HuH-7.5 (cell line): ENCODE measurements at places on chromosomes 4 and X.

GRCh38 chrX:79368441-79368840 lies 1.3 kb upstream of the ITM2A start:
- no peak for DNase-seq

DNA sequence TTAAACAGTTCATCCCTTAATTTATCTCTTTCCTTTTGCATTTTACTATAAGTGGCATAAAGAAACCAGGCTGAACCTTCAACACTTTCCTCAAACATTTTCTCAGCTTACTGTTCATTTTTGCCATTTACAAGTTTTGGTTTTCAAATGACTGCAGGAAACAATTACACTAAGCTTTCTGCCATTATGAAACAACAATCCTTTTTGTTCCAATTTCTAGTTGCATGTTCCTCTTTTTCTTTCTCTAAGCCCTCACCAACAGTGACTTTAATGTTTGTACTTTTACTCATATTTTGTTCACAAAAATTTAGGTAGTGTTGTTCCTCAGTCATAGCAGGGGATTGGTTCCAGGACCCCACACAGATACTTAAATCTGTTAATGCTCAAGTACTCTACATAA lies 1526.1 kb downstream of the STIM2 start:
- DNase-seq, result no peak

GRCh38 chr4:52870225-52870624 lies 8.1 kb downstream of the RASL11B start:
- DNase-seq, result no peak

GRCh38 chr4:127776620-127777019 lies 5.5 kb upstream of the HSPA4L start:
- no peak for DNase-seq

DNA sequence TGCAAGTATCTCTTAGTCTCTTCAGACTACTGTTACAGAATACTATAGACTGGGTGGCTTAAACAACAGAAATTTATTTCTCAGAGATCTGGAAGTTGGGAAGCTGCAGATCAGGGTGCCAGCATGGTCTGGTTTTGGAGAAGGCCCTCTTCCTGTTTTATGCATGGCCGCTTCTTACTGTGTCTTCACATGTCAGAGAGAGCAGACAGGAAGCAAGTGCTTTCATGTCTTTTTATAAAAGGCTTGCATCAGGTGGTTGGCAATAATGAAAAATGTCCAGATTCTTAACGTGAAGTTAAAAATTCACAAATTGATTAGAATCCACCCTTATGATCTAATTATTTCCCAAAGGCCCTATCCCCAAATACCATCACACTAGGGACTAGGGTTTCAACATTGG lies 284.9 kb downstream of the RPA4 start:
- DNase-seq, result no peak

- DNase-seq, result no peak
Observed at GRCh38 chr4:139635966-139636365, 29.7 kb upstream of the MGST2 start.

DNA sequence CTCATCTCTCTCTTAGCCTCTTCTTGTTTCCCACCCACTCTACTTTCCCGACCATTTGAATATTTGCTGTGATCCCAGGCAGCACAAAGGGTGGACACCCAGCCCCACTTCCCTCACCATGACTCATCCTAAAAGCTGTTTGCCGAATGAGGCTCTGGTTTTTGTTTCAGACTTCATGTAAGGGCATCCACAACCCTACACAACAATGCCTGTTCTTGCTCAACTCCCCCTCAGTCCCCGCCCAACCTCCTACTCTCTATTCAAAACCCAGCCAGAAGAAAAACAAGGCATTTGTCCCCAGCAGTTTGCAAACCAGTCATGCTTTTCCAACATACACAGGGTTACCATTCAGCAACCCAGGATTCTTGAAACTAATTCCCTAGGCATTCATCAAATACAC lies 516.5 kb upstream of the CNKSR2 start:
- DNase-seq, result no peak

GRCh38 chrX:40107291-40108161 lies 9.8 kb upstream of the BCOR start:
- DNase-seq, result no peak

GRCh38 chr4:175561696-175562095 lies 250.4 kb downstream of the GPM6A start:
- DNase-seq, result no peak

DNA sequence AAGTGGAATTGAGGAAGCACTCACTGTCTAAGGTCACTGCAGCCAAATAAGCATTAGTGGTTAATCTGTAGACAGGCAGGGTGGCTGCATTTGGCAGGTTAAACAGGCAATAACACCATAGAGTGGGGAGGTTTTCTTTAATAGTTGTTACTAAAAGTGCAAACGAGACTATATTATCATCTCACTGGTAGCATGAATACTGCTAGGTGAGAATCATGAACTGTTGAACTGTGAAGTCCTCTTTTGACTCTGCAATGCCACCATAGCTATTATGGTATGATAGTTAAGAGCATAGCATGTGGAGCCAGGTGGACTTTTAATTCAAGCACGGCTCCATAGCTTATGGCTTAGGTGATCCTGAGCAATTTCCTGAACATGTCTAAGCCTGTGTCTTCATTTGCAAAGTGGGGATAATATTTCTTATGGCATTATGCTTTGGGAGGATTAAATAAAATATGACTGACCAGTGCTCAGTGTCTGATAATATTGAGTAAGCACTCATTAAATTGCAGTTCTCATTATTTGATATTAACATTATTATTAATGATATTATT lies 235.6 kb upstream of the HHIP start:
- no peak for DNase-seq

DNA sequence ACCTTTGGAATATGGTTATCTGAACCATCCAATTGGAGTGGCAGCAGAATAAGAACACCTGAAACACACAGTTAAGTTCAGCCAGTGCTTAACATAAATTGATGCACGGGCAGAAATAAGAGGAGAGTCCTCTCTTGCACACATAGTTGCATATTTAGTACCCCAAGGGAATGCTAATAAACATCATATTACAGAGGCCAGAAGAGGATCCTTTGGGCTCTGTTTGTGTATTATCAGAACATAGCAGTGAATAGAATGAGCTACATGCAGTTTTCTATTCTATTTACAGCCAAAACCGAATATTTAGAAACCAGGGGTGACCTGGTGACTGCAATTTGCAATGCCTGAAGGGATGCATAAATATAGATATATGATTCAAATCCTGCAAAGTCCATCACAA lies 300.8 kb upstream of the GALNT7 start:
- no peak for DNase-seq

DNA sequence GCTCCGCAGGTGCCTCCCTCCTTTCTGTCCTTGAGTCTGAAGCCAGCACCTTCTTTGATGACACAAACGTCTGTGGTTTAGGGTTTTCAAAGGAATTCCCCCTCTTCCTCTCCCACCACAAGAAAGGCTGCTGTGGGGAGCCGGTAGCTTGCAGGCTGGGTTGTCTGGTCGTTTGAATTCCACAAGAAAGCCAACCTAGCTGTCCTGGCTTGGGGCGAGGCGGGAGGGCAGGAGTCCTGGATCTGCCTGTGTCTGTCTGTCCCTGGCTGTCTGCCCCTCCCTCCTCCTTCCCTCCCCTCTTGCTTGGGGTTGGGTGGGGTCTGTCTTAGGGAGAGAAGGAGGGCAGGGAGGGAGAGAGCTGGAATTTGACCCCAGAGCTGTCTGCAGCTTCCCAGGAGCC lies 56.3 kb downstream of the SHROOM2 start:
- DNase-seq, result no peak
